ENCODE measurements at places on chromosomes 13 and 19.

DNA sequence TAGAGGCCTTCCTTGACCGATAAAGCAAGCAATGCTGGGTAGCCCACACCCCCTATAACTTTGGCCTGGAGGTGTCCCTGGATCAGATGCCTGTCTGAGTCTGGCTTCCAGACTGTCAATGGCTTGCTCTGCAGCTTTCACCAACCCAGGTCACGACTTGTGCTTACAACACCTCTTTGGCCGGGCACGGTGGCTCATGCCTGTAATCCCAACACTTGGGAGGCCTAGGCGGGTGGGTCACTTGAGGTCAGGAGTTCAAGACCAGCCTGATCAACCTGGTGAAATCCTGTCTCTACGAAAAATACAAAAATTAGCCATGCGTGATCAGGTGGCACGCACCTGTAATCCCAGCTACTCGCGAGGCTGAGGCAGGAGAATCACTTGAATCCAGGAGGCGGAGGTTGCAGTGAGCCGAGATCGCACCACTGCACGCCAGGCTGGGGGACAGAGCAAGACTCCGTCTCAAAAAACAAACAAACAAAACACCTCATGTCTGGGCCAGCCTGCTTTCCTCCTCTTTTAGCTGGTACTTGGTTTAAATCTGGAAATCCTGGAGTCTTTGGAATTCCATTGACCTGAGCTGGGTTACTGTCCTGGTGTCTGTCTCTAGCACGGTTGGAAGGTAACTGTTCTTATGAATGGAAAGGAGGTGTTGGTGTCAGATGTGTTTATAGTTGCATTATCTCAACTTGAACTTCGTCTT lies 10.3 kb upstream of the GARRE1 start:
- no peak for DNase-seq

DNA sequence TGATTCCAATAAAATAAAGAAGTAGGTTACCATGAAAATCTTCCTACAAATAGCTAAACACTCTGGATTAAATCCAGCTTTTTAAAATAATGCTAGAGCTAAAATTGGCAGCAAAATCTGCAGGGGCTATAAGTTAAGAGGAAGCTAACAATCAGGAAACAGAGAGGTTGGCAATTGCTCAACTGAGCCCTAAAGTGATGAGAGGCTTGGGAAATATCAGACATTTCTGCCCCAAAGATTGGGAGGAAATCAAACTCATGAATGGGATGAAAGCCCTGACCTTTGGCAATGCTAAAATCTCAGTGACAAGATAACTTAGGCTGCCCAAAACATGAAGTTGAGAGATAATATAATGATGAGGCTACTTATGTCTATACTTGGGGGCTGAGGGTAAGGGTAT lies 1437.9 kb downstream of the EFNB2 start:
- no peak for DNase-seq

DNA sequence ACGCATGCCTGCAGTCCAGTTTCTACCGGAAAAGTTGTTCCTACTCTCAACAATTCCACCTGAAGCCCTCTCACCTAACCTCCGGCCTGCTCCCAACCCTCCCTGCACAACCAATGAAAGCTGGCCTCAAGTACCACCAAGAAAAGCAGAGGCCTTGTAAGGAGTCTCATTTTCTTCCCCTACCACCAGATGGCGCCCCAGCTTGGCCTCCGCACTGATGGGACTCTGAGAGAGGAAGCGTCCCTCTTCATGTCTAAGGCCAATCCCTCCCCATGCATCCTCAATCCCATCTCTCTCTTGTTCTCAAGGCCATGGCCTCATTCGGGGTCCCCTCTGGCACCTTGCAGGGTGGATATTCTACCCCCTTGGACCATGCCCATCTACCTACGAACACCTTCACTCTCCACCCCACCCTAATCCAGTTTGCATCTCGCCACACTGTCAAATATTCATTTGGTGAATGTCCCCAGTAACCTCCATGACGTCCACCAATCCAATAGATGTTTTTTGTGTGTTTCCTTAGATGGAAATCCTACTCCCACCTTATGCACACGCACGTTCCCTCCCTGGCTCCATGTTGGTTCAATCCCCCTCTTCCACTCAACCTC lies 412.8 kb downstream of the ZNF536 start:
- DNase-seq = no peak

GRCh38 chr13:73399347-73400216 lies 340.8 kb downstream of the KLF5 start:
- no peak for DNase-seq

DNA sequence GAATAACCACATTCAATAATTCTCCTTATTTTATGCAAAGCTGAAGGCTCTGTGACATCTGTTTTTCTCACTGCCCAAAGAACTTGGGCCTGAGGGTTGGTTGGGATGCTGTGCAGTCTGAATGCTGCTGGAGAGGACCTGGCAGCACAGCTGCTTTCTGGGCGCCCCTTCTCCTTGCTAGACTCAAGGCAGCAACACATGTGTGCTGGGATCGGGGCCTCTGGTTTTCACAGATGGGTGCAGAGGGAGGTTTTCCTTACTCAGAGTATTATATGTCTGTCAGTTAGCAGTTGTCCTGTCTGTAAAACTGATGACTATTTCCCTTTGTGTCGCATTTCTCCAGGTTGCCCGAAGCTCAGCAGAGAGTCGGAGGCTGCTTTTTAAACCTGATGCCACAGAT lies 53.2 kb upstream of the TEX29 start:
- DNase-seq = no peak

DNA sequence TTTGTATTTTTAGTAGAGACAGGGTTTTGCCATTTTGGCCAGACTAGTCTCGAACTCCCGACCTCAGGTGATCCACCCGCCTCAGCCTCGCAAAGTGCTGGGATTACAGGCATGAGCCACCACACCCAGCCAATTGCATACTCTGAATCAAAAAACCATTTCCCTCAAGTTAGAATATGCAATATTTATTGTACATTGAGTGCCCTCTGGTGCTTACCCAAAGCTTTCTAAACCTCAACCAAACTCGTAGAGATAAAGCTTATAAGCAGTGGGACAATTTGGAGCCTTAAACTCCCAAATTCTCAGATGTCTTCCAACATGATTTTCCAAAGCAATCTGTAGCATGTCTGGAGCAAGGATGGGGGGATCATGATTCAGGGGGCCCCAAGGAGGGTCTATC lies 22.4 kb downstream of the RFXAP start:
- no peak for DNase-seq

DNA sequence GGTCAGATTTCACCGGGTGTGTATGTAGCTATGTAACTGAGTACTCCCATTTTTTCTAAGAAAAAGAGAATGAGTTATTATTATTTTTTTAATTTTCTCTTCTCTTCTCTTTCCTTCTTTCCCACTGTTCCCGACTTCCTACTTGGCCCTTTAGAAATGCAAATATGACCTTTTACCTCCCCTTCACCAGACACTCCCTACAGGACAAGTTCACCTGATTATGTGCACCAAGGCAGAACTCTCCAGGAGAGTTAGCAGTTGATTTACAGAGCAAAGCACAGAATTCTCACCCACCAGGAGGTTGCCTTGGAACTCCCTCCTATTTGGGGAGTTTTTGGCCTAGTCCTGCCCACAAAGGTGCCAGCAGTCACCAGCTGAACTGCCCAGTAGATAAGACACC lies 49.5 kb upstream of the GPR12 start:
- no peak for DNase-seq

GRCh38 chr13:48562296-48563066 lies 29.6 kb upstream of the RCBTB2 start:
- no peak for DNase-seq

GRCh38 chr13:72849571-72849970 lies 67.6 kb downstream of the PIBF1 start:
- DNase-seq = no peak

GRCh38 chr13:52665325-52665724 lies 12.7 kb downstream of the SUGT1 start:
- DNase-seq = no peak

GRCh38 chr19:40143612-40144011 lies 47.6 kb upstream of the MAP3K10 start:
- no peak for DNase-seq

GRCh38 chr13:76703216-76703615 lies 183.0 kb downstream of the KCTD12 start:
- no peak for DNase-seq

DNA sequence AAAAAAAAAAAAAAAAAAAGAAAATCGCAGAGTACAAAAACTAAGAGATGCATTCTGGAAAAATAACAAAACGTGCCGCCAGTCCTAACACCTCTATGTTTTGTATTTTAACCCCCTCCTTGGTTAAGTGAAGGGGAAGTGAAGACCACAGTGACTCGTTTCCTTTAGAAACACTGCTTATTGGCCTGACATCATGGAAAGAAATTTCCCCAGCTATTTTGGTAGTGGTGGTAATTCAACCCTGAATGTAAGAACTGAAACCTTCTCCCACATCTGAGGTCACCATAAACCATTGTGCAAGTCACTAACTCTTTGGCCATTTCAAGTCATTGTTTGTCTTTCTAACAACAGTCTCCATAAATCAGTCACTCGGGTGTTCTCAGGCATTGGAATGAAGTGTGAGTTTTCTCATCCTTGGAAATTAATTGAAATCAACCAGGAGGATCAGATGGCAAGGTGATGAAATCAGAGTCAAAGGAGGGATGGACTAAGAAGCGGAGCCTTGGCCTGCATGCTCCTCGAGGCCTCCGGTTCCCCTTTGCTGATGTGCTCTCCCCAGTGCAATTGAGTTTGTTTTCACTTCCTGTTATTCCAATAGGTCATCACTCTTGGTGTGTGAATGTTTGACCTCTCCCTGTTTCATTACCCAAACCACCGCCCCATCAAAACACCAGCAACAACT lies 443.9 kb downstream of the FGF9 start:
- DNase-seq = no peak

GRCh38 chr13:87972568-87972967 lies 301.4 kb downstream of the SLITRK5 start:
- DNase-seq = no peak

DNA sequence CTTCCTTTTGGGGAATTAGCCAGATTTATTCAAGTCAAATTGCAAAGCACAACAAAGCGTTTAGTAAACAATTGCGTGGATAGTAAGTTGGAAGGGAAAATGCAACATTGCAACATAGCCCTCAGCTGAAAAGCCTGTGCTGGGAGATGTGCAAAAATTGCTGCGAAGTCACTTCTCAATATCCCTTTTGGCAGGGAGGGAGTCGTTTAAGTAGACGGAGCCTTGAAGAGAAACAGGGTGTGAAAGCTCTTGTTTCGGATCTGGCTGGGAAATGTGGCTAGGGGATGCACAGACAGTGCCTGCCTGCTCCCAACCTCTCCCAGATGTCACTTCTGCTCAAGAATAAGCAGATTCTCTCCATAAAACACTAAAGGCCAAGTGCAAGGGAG lies 56.8 kb downstream of the SLC7A1 start:
- no peak for DNase-seq

DNA sequence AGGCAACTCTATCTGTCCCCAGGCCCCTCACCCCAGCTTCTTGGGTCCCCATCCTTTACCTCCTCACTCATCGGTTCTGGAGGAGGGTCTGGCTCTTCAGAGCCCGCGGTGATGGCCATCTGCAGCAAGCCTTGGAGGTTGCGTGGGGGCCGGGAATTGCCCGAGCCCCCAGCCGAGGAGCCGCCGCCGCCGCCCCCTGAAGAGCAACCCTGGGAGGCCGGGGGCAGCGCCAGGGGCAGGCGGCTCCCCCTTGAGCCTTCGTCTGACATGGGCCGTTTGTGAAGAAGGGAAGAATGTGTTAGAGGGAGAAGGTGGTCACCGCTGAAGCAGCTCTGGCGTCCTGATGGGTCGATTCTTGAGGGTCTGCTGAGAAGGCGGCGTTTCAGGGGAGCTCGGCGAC lies 570 bp downstream of the HSPBP1 start:
- DNase-seq = no peak

DNA sequence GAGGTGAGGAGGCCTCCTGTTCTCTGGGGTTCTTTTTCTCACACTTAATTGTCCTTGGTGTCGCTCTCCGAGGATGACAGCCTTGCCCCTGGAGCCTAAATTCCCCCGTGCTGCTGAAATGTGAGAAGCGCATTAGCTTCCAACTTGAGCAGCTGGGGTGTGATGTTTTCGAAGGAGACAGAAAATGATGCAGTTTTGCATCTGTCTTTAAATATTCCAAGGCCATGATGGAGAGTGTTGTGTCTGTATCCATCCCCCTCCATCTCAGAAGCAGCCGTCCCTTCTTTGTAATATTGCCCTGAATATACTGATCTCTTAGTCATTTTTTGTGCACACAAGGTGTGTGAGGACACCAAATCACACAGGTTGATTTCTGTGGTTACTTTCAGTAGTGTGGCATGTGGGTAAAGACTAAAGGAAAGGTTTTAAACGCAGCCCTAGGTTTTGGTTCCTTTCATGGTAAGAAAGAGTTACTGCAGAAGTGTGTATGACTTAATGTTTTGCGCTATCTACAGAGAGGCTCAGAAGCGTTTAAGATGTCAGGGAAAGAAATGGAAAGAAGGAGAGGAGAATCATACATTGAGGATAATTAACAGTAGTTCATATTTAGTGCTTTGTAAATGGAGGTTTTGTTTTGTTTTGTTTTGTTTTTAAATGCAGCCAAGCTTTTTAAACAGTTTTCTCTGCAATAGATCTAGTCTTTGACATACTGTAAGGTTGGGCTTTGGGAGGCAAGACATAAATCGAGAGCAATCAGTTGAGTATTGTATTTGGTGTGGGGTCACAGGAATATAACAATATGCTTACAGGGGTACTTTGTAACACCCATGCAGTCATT lies 1.6 kb downstream of the NBEA start:
- DNase-seq = no peak

GRCh38 chr13:44904967-44905366 lies 84.3 kb downstream of the NUFIP1 start:
- no peak for DNase-seq

- DNase-seq = no peak
Observed at GRCh38 chr19:33840783-33841182, 44.1 kb downstream of the KCTD15 start.

- no peak for DNase-seq
Observed at GRCh38 chr19:30406220-30407067, 34.3 kb downstream of the ZNF536 start.

GRCh38 chr13:103328899-103329298 lies 262.7 kb upstream of the SLC10A2 start:
- no peak for DNase-seq

DNA sequence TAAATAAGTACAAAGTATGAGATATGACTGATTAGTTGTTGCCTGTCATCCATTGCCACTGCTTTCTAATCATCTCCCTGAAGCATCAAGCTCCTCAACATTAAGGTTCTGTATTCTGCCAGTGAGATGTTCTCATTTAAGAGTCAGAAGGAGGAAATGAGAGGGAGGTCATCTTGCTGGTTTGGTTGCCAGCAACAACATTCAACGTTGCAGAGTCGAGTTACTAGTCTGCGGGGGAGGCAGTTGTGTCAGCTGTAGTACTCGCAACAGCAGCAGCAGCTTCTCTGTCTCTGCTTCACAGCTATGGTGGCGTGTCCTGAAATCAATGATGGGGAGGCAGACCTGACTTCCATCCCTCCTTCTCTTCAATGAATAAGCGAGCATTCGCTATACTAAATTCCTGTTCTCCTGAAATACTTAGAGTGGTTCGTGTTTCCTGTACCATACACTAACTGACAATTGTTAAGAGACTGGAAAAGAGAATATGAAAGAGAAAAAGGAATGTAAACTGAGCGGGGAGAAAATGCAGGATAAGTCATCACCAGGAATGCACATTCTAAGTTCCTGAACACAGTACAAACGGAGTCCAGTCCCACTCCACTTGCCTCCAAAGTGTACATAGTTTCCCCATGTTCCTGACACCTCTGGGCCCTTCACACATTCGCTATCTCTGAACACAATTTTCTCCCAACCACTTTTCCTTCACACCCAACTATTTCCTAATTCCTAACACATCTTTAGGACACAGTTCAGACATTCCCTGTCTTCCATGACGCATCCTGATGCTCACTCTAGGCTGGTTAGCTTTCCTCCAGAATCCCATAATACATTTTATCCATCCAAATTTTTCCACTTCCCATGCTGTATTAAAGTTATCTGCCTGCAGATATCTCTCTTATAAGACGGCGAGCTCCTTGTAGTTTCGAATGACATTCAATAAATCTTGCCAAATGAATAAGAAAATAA lies 263.0 kb downstream of the KLF12 start:
- DNase-seq = no peak
